ENCODE measurements at places on chromosomes 12 and 14.
A peak's percentile ranks its signal among the peaks of the same experiment; 100 is the strongest.

GRCh38 chr12:12467688-12468261 lies 94.9 kb downstream of the DUSP16 start:
- DNase-seq = no peak

GRCh38 chr12:52650520-52651081 lies 1.4 kb downstream of the KRT2 start:
- no peak for DNase-seq

DNA sequence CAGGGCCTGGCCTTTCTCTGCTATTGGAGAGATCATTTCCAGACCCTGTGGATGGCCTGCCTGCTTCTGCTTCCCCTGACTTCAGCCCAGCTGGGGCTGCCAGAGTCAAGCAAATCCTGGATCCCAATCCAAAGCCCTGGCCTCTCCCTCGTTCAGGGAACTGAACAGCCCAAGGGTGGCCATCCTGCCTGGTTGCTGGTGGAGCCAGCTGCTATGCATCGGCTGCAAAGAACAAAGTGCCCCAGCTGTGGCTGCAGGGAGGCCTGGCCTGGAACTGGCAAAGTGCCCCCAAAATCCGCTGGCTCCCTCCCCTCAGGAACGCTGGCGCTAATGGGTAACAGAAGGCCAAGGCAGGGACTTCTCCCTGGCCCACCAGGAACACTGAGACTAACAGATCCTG lies 56.4 kb downstream of the LRRC74A start:
- peak; percentile 65 for DNase-seq

DNA sequence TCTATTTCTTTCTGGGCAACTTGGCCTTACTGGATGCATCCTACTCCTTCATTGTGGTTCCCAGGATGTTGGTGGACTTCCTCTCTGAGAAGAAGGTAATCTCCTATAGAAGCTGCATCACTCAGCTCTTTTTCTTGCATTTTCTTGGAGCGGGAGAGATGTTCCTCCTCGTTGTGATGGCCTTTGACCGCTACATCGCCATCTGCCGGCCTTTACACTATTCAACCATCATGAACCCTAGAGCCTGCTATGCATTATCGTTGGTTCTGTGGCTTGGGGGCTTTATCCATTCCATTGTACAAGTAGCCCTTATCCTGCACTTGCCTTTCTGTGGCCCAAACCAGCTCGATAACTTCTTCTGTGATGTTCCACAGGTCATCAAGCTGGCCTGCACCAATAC lies 5.3 kb downstream of the OR4N5 start:
- no peak for DNase-seq

- no peak for DNase-seq
Measured at GRCh38 chr12:109639151-109639872, 65.7 kb downstream of the MVK start.

GRCh38 chr14:91348845-91349465 lies 68.7 kb downstream of the CCDC88C start:
- DNase-seq = peak; percentile 17

GRCh38 chr14:75262641-75263040 lies 16.0 kb upstream of the FOS start:
- DNase-seq = no peak

GRCh38 chr12:102234599-102234998 lies 37.0 kb upstream of the PMCH start:
- DNase-seq = no peak
